Fibroblast of lung (primary cell): ENCODE measurements at places on chromosomes 16 and 17. TPM values are rescaled to one million over a fixed set of nuclear protein-coding genes. Genes with fewer than 3 reads are reported as not detected.

The SERPINF2 gene
- total RNA-seq = under 0.01 and 0.17 TPM in 2 replicates

The KATNIP gene
- total RNA-seq = 16.9 and 22.8 TPM in 2 replicates

The GDPD1 gene
- 1.3 and 1.5 TPM in 2 replicates for total RNA-seq

The KRT27 gene
- total RNA-seq = not detected in 2 replicates

The FHOD1 gene
- 7.1 and 13.9 TPM in 2 replicates for total RNA-seq

The SLC5A11 gene
- under 0.01 TPM in 1 of 2 replicates, not detected in the other for total RNA-seq

The CACNG4 gene
- not detected in 2 replicates for total RNA-seq

The PDE6G gene
- total RNA-seq = 0.17 TPM in 1 of 2 replicates, not detected in the other

The KRTAP9-9 gene
- total RNA-seq = not detected in 2 replicates

The ANKRD40CL gene
- total RNA-seq = under 0.01 TPM in 1 of 2 replicates, not detected in the other

The LGALS9 gene
- 0.51 and 1.7 TPM in 2 replicates for total RNA-seq

The CPNE7 gene
- 13.1 and 53.0 TPM in 2 replicates for total RNA-seq

The CD300LF gene
- not detected in 2 replicates for total RNA-seq

The GP1BA gene
- not detected in 2 replicates for total RNA-seq

The EPX gene
- total RNA-seq = not detected in 2 replicates

The SDK2 gene
- under 0.01 and 0.26 TPM in 2 replicates for total RNA-seq

The ABCC11 gene
- total RNA-seq = under 0.01 and 0.17 TPM in 2 replicates

The GLG1 gene
- total RNA-seq = 97.6 and 138 TPM in 2 replicates

The C16orf54 gene
- total RNA-seq = not detected in 2 replicates

The SLFN13 gene
- 2.0 and 2.1 TPM in 2 replicates for total RNA-seq

The EFNB3 gene
- total RNA-seq = 0.26 and 0.33 TPM in 2 replicates

The CHST4 gene
- total RNA-seq = not detected in 2 replicates

The MT1H gene
- total RNA-seq = not detected in 2 replicates

The RMI2 gene
- total RNA-seq = 1.8 and 6.8 TPM in 2 replicates

The ABAT gene
- 1.3 and 1.8 TPM in 2 replicates for total RNA-seq

The KRTAP2-2 gene
- total RNA-seq = not detected in 2 replicates

The FOXN1 gene
- total RNA-seq = not detected in 2 replicates

The PTX4 gene
- not detected in 2 replicates for total RNA-seq

The KRTAP2-3 gene
- total RNA-seq = not detected in 2 replicates

The HOXB1 gene
- total RNA-seq = not detected in 2 replicates

The OR3A3 gene
- total RNA-seq = not detected in 2 replicates

The TTYH2 gene
- 0.77 and 0.99 TPM in 2 replicates for total RNA-seq

The KRTAP4-4 gene
- not detected in 2 replicates for total RNA-seq

The SSTR5 gene
- not detected in 2 replicates for total RNA-seq

The TMEM238L gene
- not detected in 2 replicates for total RNA-seq

The G6PC1 gene
- total RNA-seq = not detected in 2 replicates

The CDK10 gene
- total RNA-seq = 37.5 and 41.9 TPM in 2 replicates

The SNX20 gene
- total RNA-seq = not detected in 2 replicates

The ADAP2 gene
- 3.3 and 4.3 TPM in 2 replicates for total RNA-seq

The KRT14 gene
- total RNA-seq = not detected in 2 replicates

The TMC8 gene
- not detected in 2 replicates for total RNA-seq

The SLC13A2 gene
- total RNA-seq = not detected in 2 replicates

The NUTF2 gene
- total RNA-seq = 127 TPM in 2 replicates

The KRT26 gene
- not detected in 2 replicates for total RNA-seq

The DYNLRB2 gene
- 0.26 and 0.33 TPM in 2 replicates for total RNA-seq

The CDH1 gene
- under 0.01 TPM in 1 of 2 replicates, not detected in the other for total RNA-seq

The HBM gene
- not detected in 2 replicates for total RNA-seq

The UMOD gene
- not detected in 2 replicates for total RNA-seq

The KRTAP3-1 gene
- total RNA-seq = not detected in 2 replicates

The HEATR9 gene
- not detected in 2 replicates for total RNA-seq
